ENCODE measurements at places on chromosomes 11 and 22.

DNA sequence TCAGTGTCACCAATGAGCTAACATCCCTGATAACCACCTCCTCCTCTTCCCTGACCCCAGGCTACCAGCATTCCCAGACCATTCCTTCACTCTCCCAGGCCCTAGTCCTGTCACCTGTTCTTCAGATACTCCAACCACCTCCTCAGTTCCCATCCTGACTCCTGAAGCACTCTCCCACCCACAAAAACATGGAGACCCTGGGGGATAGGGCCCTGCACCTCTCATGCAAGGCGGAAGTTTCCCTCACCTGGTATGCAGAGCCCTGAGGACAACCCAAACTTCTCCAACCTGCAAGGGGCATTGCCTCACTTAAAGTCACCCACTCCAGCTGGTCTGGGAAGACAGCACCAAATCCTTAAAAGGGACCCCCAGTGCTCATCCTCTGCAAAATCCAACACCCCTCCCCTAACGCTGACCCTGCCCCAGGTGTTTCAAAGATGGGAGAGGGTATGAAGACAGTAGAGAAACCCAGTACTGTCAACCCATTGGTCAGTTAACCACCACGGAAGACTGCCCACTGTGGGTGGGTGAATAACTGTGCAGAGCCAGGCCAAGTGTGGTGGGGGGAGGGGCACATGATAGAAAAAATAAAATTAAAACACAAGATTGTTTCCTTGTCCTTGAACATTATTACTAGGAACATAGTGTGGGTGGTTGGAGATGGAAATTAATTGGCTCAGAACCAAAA lies 1.4 kb downstream of the TNKS1BP1 start:
- no peak for DNase-seq

DNA sequence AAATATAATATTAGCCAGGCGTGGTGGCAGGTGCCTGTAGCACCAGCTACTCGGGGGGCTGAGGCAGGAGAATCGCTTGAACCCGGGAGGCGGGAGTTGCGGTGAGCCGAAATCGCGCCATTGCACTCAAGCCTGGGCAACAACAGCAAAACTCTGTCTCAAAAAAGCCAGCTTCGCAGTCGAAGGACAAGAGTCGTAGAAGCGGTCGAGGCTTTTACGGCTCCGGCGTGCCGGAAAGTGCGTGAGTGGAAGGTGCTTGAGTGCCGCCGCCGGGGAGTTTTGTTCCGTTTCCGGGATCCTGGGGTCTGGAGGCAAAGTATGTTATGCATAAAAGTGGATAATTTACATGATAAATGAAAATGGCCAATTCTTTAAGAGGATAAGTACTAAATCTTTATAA lies 43.6 kb downstream of the SYN3 start:
- no peak for DNase-seq

- DNase-seq: no peak
These were observed 42.6 kb upstream of the APOA1 start for GRCh38 chr11:116879800-116880625.

- DNase-seq: peak; percentile 21
These were observed 732 bp upstream of the PC start for GRCh38 chr11:66958956-66959274.

- DNase-seq: no peak
These were observed 1436.3 kb downstream of the TBC1D22A start for GRCh38 chr22:48198489-48199459.

GRCh38 chr11:47587723-47588326 lies 1.3 kb downstream of the FAM180B start:
- DNase-seq: no peak

DNA sequence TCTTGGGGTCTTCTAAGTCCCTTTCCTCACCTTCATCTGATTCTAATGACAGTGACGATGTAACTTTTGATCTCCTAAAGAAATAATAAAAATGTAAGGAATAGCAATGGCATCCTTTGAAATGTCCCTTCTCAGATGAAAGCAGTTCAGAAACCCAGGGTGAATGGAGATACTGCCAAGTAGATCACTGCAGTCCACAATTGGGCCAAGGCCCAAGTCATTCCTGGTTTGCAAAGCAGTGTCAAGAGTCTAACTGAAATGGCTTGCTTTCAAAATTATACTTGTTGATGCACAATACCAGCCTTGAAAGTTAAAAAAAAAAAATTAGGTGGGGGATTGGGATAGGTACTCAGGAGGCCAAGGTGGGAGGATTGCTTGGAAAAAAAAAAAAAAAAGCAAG lies 20.4 kb downstream of the ASCC2 start:
- DNase-seq: no peak

GRCh38 chr11:95108159-95108611 lies 18.5 kb downstream of the ENDOD1 start:
- no peak for DNase-seq

- no peak for DNase-seq
These were observed 43.0 kb downstream of the DBX1 start for GRCh38 chr11:20117291-20117690.

DNA sequence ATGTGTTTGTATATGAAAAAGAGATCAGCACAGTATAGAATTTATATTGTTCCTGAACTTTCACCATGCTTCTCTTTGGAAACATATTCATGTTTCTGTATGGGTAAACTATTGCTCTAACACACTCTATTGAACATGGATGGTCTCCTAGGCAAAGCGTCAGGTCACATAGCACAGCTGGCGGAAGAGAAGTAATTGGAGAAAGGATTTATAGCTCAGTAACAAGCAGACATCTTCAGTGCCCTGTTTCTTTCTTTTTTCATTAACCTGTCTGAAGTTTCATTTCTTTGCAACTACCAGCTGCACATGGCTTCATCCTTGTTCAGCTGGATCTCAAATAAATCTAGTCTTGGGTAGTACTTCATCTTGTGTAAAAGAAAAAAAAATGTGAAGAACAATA lies 84.4 kb upstream of the TRPC6 start:
- no peak for DNase-seq

- DNase-seq: no peak
These were observed 22.4 kb upstream of the THY1 start for GRCh38 chr11:119445379-119445778.

- peak; percentile 9 for DNase-seq
These were observed 12.5 kb upstream of the MRPL16 start for GRCh38 chr11:59822989-59823566.

DNA sequence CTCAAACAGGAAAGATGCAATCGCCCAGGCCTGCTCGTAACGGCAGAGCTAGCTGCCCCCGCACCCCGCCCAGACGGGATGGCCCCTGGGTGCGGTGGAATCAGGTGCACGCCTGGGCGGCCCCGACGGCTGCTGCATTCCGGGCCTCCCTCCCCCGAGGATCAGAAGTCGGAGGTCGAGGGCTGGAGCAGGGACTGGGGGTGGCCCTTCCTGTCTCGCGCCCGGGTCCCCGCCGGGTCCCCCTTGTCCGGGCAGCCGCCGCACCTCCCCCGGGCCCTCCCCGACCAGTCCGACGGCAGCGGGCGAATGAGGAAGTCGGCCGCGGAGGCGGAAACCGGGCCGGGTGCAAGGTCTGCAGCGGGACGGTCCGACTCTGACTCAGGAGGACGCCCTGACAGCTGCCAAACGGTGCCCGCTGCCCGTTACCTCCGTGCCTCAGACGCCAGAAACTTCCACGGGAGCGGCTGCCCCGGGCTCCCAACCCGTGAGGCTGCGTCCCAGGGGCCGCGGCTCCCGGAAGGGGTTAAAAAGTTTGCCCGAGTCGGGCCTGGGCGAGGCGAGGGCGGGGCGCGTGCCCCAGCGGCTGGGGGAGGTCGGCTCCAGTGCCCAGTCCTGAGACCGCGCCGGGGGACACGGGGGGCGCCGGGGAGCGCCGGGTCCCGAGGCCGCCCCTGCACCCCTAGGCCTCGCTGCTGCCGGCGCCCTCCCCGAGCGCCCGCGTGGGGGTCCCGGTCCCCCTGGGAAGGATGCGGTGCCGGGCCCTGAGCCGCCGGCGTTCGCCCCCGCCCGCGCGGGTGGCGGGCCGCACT lies 663 bp downstream of the MYH9 start:
- DNase-seq: no peak

- no peak for DNase-seq
These were observed 48.4 kb upstream of the MPEG1 start for GRCh38 chr11:59261150-59261549.

DNA sequence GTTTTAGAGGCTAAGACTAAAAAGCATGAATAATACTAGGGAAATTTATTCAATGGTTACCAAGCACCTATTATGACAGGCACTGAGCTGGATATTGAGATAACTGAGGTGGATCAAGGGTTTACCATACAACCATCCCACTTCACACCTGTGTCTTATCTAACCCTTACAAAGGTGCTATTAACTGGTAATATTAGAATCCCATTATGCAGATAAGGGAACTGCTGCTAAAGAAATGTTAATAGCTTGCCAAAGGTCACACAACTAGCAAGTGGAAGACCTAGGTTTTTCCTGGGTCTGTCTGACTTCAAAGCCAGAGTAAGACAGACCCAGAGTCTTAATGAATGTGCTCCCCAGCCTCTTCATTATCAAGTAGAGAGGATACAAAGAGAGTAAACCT lies 21.1 kb upstream of the VSTM5 start:
- DNase-seq: no peak

DNA sequence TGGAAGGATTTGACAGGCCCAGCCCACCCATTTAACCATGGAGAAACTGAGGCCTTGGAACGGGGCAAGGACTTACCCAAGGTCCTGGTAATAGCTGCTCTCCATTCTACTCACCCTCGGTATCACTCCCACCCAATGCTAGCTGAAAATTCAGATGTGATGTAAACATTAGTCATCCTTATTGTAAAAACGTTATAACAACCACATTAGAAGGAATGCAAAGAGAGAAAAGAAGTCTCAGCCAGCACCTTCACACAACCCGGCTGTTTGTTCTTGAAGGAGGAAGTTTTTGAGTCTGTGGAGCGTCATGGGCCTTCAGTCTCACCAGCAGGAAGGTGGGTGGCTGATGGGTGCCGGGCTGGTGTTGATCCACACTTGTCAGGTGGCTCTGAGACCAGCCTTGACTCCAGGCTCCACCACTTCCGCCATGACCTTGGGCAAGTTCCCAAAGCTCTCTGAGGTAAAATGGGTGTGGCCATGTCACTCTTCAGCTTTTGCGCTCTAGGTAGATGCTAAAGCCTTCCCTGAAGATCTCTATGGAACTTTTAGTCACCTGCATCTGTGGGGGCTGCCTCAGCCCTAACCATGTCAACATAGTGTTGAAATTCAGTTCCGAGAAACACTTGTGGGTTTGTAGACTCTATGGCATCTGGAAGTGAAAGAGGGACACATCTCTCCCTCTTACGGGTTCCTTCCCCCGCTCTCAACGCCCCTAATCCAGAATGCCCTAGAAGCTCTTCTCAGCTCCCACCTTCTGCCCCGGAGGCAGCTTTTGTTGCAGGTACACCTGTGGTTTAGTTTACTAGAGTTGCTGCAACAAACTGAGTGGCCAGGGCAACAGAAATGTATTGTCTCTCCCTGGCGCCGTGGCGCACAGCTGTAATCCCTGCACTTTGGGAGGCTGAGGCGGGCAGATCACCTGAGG lies 14.8 kb downstream of the CD6 start:
- DNase-seq: peak; percentile 71

DNA sequence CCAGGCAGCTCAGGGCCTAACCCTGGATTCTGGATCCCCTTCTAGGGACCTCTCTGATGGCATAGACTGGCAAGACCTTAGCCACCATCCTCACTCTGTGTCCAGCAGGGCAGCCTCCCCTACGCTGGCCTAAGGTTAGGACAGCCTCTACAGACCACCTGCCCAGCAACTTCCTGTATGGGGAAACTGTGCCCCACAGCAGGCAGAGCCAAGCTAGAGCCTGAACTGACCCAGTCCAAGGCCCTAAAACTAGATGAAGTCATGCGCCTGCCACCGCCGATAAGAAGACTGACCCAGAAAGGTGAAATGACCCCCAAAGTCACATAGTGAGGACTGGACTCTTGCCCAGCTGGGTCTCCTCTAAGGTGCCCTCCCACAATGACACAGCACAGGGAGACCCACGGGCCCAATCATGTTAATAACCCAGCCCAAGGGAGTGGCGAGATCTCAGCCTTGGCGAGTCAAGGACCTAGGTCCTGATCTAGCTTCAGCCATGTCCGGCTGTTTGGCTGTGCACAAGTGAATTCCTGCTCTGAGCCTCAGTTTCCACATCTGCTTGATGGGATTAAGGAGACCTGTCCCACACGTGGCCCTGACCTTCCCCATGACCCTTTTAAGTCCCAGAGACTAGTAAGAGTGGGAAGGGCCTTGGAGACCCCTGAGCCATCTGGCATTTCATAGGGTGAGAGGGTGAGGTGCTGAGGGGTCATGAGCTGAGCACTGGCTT lies 17.6 kb downstream of the STARD10 start:
- no peak for DNase-seq

DNA sequence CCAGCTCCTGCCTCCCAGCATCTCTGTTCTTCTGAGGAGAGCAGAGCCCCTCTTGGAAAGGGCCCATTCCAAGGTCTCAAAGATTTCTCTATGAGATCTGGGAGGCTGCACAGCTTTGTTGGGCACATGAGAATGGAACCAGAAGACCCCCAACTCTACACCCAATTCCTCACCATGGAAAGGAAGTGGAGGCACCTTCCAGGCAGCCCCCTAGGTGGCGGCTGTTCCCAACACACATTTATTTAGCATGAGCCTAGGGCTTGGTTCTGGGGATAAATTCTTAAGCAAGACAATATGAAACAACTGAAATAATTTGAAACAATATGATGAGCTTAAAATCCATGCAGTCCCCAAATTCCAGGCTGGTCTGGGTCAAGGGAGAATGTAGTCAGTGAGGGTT lies 100.4 kb downstream of the TIMP3 start:
- no peak for DNase-seq

- no peak for DNase-seq
These were observed 157.4 kb downstream of the TEAD1 start for GRCh38 chr11:12831471-12832202.

DNA sequence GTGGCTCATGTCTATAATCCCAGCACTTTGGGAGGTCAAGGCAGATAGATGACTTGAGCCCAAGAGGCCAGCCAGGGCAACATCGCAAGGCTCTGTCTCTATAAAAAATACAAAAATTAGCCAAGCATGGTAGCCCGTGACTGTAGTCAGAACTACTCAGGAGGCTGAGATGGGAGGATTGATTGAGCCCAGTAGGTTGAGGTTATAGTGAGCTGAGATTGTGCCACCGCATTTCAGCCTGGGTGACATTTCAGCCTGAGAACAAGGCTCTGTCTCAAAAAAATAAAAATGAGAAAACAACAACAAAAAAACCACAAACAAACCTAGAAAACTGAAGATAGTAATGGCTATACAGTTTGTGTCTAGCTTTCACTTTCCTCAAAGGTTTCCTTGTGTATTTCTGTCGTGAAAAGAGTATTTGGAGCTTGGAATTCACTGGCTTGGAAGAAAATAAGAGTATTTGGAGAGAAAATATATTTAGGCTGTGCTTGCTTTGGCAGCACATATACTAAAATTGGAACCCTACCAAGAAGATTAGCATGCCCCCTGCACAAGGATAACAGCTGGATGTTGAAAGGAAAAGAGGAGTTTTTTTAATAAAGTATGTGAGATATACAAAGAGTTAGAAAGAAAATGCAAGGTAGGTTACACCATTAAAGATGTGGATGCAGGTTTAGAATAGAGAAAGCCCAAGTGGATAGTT lies 3.9 kb upstream of the BIRC3 start:
- no peak for DNase-seq
